ENCODE measurements at places on chromosomes 6 and 20.

- DNase-seq, result no peak
These were observed 314.6 kb downstream of the THBS2 start for GRCh38 chr6:168939041-168939440.

DNA sequence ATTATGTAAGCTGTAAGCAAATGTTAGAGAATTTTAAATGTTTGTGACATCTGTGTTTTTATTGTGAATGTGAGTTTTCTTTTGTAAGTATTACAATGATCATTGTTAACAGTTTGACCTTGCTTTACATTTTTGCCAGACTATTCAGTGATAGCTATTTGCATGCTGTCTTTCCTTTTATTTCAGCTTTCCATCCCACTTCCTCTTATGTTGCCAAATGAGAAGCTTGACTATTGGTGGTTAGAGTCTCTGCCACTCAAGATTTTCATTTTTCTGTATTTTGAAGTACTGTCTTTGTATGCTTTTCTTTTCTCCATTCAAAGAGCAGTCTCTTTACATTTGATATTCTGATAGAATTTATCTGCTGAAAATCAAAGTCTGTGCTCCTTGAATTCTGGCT is 104.1 kb downstream of the PRIM2 start:
- DNase-seq, result peak; percentile 25

GRCh38 chr20:50219600-50219999 is 29.0 kb downstream of the CEBPB start:
- DNase-seq, result no peak

- peak; percentile 25 for DNase-seq
These were observed 9.3 kb downstream of the TRAPPC3L start for GRCh38 chr6:116536216-116536621.

- DNase-seq, result no peak
These were observed 157.3 kb upstream of the STMND1 start for GRCh38 chr6:16944596-16944995.

DNA sequence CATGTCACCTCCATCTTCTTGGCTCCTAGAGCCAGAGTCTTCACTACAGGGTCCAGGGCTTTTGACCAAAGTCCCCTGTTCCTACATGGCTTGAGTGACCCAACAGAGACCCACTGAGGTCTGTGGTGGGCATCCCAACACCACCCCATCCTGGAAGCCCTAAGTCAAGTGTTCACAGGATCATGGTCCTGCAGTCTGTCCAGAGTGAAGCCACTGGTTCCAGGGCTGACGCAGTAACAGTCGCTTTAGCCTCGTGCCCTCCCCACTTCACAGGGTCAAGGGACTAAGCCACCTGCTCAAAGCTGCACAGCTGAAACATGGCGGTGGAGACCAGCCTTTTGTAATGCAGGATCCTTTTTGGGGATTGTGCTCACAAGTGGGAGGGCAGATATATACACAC is 133.9 kb downstream of the JPH2 start:
- DNase-seq, result no peak

DNA sequence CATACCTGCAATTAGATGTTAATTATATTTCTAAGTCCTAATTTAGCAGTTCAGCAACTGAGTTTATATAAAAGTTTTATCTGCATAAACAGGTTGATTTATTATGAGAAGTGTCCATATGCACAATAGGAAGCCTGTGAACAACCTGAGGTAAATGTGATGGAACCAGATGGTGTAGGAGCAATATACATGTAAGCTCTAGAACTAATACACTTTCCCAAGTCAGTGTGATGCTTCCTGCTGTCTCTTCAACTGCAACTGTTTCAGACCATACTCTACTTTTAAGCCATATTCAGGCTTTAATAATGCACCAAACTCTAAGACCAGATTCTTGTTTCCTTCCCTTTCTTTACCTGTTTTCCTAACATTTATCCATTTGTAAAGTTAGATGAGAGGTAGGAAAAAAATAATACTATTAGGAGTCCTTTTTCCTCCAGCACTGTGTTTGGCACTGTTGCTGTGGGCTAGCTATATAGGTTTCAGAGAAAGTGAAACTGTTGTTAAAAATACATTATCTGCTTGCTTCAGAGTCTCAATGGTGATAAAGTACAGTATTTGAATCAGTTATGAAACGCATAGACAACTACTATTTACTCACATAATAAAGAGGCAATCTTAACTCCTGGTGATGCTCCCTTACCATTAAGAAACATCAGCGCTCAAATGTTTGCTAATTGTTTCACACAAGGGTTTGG is 1009.3 kb downstream of the GRIK2 start:
- no peak for DNase-seq

DNA sequence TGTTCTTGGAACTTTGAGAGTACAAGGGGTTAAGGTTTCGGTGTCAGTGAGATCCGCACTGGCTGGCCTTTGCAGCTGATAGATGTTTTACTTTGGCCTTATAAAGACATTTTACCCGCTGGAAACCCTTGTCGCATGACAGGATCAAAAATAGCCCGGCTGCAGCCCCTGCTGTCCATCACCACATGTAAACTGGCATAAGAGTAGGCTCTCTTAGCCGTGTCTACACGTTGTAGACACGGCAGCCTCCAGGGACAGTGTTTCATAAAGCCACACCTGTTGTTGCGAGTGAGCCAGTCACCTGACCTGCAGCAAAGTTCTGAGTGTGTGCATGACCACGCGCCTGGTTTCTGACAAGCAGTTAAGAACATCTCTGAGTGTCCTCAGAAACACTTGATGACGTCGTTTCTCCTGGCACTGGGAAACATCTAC is 8.5 kb downstream of the RBM24 start:
- no peak for DNase-seq

GRCh38 chr6:32522302-32523047 is 7.6 kb downstream of the HLA-DRB5 start:
- no peak for DNase-seq
